ENCODE measurements at places on chromosomes 16 and 17.

DNA sequence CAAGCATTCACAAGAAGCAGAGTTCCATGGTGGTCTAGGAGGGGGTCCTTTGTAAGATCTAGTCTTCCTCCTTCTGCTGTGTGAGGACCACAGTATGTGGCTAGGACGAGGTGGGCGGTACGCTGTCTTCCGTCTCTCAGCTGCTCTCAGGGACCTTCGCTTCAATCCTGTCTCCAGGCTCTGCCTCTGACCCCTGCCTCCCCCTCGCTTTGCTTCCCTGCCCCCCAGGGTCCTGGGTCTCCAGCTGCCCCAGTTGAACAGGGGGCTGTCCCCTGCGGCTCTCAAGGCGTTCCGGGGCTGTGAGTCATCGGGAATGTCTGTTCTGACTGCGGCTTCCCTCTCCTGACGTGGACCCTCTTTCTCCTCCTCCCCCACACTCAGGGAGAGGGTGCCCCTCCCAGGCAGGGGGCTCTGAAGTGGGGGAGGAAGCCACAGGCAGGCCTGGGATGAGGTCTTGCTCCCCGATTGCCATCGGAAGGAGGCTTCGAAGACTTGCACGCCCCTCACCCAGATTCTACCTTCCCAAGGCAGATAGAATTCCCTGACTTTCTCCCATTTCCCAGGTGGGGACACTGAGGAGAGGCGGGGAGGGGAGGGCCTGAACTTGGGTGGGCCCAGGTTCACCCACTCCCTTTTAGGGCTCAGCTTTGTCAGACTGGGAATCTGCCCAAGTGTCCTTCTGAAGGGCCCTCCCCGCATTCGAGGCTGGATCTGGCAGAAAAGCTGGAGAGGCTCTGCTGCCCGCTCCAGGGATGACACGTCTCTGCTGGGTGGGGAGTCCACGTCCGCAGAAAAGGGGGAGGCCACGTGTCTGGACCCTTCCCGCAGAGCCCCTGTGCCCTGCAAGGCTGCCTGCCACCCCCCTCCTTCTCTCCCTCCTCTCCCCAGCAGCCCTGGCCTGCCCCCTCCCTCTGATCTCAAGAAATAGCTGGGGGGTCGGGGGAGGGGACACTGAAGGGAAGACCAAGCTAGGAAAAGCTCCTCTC is 9.1 kb upstream of the COL1A1 start:
- DNase-seq, result no peak

DNA sequence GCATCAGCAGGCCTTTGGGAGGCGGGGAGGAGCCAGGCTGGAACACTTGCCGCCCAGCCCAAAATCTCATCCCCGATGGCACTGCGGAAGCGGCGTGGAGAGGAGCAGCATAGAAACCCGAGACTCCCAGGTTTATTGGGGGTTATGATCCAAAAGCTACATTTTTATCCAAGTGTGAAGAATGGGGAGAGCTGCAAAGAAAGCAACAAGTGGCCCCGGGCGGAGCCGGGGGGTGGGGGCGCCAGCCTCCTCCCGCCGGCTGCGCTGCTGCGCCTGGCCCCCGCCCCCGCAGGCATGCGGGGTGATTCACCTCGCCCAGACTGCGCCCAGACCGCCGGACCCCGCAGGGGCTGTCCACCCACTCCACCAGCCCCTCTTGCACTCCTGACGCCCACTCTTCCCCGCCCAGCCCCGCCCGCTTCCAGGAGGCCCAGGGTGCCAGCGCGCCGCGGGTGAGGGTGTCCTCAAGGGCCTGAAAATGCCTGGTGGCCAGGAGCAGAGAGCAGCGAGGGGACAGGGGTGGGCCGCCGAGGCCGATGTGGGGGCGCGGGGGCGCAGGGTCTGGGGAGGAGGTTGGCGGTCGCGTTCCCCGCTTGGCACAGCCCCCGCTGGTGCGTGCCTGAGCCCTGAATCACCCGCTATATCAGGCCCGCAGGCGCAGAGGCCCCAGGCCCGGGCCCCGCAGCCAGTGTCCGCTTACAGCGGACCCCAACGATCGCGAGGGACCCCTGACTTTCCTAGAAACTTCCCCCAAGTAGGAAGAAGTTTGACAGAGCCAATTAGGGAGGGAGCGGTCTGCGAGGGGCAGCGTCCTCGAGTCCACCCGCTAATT is 1.3 kb downstream of the CAVIN1 start:
- DNase-seq, result no peak

GRCh38 chr17:16945663-16946218 is 26.2 kb downstream of the TNFRSF13B start:
- DNase-seq, result no peak

DNA sequence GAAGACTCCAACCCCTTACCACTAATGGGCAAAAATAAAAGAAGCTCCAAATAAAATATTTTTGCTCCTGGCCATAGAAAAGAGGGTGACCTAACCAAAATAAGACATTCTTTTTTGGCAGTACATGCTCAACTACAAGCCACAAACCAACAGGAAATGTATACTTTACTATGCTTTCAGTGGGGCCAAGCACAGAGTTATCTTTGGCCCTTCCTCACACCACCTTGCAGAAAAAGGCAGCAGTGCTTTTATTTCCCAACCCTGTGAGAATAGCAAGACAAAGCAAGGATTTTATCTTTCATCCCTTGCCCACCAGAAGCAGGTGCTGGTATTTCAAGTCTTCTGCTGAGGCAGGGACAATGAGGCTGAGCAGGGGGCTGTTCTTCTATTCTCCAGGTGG is 1493.1 kb downstream of the CDH11 start:
- DNase-seq, result no peak

- no peak for DNase-seq
Measured at GRCh38 chr17:54968988-54969332, 395 bp downstream of the STXBP4 start.

Data from NCI-H2081 (cell line).